ENCODE measurements at places on chromosomes 11 and 22.

DNA sequence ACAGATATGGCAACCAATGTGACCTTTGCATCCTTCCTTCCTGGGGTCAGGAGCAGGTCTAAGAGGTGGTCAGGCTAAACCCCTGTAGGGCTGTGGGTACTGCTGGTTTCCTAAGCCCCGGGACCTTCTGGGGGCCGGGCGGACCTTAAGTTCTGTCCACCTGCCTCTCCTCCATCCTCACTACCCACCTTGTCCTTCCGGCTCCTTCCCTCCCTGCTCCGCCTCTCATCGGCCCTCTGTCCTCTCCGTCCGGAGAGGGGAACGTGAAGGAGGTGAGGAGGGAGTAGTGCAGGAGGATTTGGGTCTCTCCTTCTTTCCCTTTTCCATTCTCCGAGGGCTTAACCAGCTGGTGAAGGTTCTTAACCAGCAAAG, 28.3 kb upstream of the PARVB start:
- DNase-seq, result no peak

DNA sequence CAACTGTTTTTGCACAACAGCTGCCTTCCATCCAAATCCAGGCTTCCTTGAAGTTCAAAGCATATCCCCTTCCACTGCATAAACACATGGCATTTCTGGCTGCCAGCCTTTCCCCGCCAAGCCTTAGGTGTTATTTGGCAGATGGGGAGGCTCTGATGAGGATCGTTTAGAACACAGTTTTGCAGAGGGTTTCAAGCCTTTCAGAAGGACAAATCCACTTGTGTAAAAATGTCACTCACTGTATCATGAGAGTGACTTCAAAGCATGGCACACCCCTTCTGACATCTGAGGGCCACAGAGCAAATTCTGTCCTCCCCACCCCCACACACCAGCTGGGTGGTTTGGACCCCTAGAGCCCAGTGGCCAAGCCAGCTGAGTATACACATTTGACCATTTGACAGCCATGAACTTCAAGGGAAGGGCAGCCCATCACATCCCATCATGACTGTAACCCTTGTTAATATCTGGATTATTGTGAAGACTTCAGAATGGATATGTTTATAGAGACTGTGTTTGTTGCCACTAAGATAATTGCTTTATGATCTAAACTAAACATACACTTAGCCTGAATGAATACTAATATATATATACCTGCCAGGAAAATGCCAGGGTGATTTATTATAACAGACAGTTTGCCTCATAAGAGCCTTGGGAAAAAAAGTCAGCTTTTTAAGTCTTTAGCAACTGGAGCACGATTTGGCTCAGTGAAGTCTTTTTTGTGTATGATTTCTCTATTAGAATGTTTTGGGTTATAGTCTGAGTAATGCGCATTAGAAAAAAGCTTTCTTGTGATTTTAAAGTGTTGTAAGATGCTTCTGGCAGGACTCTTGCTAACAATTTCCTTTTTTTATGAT, 31.9 kb downstream of the FBLN1 start:
- no peak for DNase-seq

- DNase-seq, result no peak
Observed at GRCh38 chr22:38618258-38618657, 37.9 kb downstream of the FAM227A start.

GRCh38 chr11:66323684-66324083, 6.8 kb upstream of the CD248 start:
- no peak for DNase-seq

GRCh38 chr11:8746331-8746974, 63.9 kb downstream of the RPL27A start:
- no peak for DNase-seq

GRCh38 chr22:31107894-31108218, 488 bp upstream of the SELENOM start:
- no peak for DNase-seq

DNA sequence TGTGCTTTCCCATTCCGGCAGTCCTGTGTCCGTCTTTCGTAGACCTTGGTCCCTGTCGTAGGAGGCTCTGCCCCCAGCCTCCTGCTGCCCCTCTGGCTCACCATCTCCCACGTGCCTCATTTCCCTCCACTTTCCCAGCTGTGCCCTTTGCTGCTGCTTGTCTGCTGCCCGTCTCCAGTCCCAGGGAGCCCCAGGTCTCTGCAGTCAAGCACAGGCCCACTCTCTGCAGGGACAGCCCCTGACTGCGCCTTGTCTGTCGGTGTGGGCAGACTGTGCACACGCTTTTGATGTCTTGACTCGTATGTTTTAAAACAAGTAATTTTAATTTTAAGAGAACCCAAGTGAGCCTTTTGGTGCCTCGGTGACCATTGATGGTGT, 12.4 kb downstream of the DGCR8 start:
- DNase-seq, result no peak

DNA sequence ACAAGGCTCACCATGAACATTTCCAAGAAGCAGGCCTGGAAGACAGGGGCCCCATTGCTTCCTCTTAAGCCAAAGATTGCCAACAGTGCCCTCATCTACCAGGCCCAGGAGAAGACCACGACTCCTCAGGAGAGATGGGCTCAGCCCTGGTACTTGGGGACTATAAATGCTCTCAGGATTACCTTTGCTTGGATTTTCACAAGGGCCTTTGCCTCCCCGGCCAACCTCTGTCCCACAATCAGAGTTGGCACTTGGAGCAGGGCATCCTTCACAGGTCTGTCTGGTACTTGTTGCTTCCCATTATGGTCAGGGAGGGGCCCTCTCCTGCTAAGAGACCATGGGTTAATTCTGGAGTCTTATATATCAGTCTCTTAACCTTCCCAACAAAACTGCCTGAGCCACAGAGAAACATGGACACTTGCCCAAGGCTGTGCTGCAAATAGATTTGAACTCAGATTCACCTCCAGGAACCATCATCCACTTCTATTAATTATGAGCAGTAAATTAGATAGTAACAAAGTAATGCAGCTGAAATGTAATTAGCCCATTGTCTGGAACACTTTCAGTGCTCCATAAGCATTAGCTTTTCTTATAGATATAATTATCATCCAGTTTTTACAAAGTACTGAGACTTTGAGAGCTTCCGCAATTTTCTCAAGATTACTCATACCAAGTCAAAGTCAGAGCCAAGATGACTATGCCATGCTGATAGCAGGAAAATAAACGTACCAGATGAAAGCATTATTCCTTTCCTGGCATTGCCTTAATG, 33.5 kb downstream of the POU2AF3 start:
- no peak for DNase-seq

DNA sequence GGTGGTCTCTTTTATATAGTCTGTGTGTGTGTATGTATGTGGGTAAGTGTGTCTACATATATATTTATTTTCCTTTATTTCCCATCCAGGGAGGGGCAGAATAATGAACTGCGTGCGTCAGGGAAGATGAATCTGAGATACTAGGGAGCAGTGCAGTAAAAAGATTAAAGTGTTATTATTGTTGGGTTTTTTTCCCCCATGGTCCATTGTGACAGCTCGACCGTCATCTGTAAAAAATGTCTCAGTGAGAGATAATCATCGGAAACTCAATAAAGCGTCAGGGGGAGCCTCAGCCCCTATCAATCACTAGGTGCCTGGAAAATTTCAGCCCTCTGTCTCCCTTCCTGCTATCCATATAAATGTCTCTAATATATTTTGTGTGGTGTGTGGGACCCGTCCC, 64.6 kb downstream of the CLPB start:
- DNase-seq, result no peak

DNA sequence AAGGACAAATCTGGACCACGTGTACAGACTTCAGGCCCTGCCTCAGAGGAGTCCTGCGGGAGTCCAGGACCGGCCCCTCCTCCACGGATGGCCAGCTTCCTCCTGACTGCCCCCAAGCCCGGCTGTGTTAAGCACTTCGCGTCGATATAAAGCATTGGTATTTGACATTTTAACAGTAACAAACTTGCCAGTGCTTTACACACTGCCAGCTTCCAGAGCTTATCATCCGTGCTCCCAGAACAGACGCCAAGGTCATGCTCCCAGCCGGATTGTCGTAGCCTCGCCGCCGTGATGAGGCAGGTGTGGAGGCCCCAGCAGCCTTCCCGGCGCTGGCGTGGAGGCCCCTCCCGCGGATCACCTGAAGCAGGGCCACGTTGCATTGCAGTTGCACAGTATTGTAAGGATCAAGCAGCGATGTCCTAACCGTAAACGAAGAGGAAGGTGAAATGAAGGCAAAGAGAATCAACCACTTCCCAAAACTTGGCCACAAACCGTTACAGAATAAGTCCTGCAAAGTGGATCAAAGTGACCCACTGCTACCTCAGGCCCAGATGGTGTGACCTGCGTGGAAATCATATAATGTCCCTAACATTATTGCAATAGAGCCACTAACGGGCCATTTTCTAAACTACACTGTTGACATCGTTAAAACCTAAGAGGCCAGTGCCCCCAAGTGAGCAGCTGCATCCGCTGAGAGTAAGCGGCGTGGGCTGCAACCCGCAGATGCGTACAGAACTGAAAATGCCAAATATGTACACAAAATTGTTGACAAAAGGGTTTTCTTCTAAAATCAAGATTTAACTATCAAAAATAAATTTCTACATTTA, 51.6 kb downstream of the CERK start:
- no peak for DNase-seq

GRCh38 chr11:86134580-86135318, 65.9 kb upstream of the PICALM start:
- DNase-seq, result no peak

DNA sequence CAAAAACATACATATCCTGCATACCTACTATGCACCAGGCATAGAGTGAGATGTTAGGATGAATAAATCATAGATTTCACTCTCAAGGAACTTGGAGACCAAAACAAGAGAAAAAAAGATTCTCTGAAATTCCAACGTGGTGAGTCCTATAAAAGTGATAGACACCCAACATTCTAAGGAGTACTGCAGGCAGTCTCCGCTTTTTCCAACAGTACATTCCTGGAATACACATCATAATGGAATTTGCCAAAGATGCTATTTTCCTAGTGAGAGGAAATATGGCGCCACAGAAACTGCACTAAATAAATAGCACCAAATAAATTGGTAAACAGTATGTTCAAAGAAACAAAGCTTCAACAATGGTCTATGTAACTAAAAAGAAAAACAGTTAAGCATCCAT, 6.0 kb downstream of the TMEM123 start:
- DNase-seq, result no peak
